ENCODE measurements at places on chromosomes 3 and 15.

- DNase-seq, result no peak
Observed at GRCh38 chr3:85592256-85592655, 633.5 kb downstream of the CADM2 start.

GRCh38 chr3:61381745-61382392, 130.6 kb upstream of the FHIT start:
- DNase-seq, result no peak

GRCh38 chr15:60744826-60745460, 266.0 kb upstream of the ICE2 start:
- DNase-seq, result no peak

GRCh38 chr3:132622761-132623160, 25.7 kb downstream of the ACKR4 start:
- no peak for DNase-seq

DNA sequence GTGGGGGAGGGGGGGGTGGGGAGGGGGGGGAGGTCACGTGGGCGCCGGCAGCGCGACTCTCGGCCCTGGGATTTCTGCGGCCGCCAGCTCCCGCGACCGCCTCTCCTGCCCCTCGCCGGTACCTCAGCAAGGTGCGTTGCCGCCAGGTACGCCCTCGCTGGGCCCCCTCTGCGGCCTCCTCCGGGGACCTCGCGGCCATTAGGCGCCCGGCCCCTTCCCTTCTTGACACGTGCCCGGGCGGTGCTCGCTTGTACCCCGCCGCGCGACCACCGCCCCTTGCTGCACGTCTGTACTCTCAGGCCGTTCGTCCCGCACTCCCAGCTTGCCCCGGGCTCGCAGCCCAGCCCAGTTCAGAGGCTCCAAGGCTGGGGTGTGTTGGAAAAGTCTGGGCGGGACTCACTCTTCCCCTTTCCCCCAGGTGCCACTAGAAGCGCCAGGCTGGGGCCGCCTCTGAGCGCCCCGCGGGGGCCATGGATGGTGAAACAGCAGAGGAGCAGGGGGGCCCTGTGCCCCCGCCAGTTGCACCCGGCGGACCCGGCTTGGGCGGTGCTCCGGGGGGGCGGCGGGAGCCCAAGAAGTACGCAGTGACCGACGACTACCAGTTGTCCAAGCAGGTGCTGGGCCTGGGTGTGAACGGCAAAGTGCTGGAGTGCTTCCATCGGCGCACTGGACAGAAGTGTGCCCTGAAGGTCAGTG, at the start of gene MAPKAPK3:
Gene MAPKAPK3, plus strand, starts transcription at position 56 of the 696 bp plus-strand sequence. Its CDS starts 415 bp downstream, at position 471.
- no peak for DNase-seq

DNA sequence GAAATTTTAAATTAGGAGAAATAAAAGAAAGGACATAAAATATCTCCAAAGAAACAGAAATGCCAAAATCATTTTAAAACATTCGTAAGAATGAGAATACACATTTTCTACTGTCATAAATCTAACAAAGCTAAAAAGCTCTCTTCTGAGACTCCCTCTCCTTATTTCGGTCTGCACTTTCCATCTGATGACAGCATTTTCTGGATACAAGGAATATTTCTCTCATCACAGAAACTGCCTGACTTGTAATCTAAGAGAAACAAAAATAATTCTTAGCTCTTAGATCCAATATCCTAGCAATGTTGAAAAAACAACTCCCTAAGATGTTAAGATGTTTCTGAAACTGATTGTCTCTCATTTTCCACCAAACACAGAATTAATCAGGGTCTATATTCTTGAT, 93.5 kb downstream of the PEAK1 start:
- DNase-seq, result no peak

DNA sequence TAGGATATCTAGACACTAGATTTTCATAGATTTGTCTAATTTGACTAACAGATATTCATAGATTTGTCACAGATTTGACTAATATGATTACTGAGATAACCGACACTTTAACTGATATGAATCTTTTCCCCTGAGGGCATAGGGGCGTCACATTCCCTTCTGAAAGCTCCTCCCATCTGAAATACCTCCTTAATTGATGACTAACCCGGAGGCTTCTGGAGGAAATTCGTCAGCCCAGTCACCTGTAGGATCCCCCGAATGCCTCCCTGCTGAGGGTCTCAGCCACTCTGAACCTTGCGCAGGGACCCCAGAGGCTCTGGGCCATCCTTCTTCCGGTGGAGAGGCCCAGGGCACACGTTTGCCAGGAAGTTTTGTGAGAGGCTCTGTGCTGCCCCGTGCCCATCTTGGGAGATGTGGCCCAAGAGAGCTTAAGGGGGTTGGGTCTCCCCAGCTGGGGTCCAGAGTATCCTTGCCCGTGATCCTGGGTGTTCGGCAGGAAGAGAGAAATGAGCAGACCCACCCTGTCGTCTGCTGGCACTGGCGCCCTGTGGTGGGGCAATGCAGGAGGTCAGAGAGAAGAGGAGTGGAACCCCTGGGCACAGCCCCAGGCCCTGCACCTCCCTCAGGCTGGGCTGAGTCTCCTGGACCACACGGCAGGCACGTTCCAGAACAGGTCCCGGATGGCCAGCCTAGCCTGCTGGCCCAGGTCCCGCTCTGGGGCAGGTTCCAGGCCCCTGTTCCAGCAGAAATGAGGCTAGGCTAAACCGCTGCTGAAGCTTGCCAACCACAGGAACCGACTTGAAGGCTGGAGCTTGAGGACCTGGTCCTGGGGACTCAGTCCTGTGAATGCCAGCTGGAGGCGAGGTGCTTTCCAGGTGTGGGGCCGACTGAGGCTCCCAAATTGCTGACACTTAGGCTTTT, 1.7 kb downstream of the PLA2G4D start:
- no peak for DNase-seq

- DNase-seq, result no peak
Observed at GRCh38 chr3:24829629-24830229, 335.1 kb upstream of the THRB start.

- DNase-seq, result peak; percentile 61
Observed at GRCh38 chr3:159280386-159281191, 478.7 kb downstream of the MFSD1 start.

DNA sequence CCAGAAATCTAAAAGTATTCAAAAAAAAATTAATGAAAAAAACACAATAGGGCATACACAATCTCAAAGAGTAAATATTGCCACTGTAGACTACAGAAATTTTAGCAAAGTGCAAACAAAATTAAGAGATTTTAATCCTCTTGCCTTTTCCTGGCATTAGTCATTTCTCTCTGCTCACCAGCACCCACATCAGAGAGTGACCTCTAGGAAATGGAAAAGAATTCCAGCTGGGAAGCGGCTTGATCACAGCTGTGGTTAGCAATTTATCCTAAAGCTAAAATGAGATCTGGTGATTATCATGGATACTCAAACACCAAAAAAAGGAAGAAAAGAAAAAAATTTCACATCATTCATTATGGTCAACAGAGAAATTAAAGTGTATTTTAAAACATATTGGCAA, 7.5 kb downstream of the CSNK1G1 start:
- no peak for DNase-seq

- no peak for DNase-seq
Observed at GRCh38 chr15:22989576-22990477, 9.7 kb upstream of the CYFIP1 start.

DNA sequence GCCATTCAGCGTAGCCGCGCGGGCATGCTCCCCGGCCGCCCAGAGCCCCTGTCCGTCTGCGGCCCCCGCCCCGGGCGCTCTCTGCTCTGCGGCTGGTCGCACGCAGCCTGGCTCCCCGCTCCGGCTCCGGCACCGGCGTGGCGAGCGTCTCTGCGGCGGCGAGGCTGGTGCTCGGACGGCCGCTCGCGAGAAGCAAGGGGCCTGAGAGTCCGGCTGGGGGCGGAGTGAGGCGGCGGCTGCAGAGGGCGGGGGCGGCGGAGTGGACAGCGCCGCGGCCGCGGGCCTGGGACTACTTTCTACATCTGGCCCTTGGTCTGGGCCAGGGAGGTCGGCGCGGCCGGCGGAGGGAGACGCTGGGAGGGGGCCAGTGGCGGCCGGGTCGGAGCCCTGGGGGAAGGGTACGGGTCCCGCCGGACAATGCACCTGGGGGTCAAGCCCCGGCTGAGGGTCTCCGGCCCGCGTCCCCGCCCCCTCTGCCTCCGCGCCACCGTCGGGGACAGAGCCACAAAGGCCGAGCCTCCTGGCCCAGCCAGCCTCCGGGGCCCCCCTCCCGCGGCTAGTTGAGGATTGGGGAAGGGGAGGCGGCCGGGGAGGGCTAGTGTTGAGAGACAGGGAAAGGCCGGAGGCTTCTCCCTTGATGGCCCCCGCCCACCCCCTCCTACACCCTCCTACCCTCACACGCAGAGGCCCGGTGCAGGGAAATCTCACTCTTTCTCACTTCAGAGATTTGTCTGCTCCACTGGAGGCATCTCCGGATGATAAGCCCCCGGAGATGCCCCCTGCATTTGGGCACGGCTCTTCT, at the start of gene PRTG:
Gene PRTG, minus strand, starts transcription at position 226 of the 802 bp plus-strand sequence. Its CDS starts 221 bp downstream, at position 5.
- no peak for DNase-seq

- DNase-seq, result no peak
Observed at GRCh38 chr15:77053709-77054108, 17.2 kb downstream of the TSPAN3 start.

DNA sequence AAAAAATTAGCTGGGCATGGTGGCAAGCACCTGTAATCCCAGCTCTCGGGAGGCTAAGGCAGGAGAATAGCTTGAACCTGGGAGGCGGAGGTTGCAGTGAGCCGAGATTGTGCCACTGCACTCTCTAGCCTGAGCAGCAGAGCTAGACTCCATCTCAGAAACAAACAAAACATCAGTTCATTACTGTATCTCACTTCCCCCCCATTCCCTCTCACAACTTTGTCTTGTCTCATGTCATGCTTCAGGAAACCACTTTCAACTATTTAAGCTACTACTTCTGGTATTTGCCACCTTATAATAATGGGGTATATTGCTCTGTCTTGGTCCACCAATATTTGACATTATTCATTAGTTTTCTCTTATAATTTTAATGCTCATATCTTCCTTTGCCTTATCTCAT, 26.2 kb downstream of the PIK3CA start:
- DNase-seq, result no peak

DNA sequence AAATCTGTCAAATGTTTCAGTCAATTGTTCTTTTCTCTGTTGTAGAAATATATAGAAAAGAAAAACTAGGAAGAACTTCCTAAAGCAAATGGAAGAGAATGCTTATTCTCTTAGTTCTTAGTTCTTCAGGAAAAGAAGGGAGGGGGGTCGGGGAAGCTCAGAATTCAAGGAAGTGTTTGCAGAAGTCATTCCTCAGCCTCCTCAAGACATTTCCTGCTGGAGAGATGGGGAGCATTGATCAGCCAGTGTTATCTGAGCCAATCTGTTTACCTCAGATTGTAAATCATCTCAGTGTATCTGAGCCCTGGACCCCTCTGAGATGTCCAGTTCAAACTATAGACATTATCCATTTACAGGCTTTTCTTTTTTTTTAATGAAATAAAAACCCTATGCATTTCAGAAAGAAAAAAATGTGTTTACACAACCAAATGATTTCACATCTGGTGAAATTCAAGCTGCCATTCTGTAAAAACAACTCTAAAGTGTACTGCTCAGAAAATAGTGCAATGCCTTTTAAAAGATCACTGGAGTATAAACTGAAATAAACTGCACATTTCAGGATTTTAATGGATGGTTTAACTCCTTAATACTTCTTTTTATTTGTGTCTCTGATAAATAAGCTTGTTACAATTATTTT, 460.7 kb downstream of the ROBO1 start:
- no peak for DNase-seq
